ENCODE measurements at places on chromosomes 4 and X. TPM values are rescaled to one million over a fixed set of nuclear protein-coding genes. Genes with fewer than 3 reads are reported as not detected.

- no peaks in the 10 kb centered on the region for H3K4me1 ChIP-seq
- no peak overlapping the region for H3K27ac ChIP-seq
- H3K4me3 ChIP-seq = no peak overlapping the region
- H3K27me3 ChIP-seq = no peaks in the 10 kb centered on the region
- no peaks in the 10 kb centered on the region for H3K36me3 ChIP-seq
- DNase-seq = no peak
Measured at GRCh38 chrX:1493877-1494510, 41.3 kb upstream of the ASMTL start.

The CPLX1 gene
- total RNA-seq = 4.6 TPM

DNA sequence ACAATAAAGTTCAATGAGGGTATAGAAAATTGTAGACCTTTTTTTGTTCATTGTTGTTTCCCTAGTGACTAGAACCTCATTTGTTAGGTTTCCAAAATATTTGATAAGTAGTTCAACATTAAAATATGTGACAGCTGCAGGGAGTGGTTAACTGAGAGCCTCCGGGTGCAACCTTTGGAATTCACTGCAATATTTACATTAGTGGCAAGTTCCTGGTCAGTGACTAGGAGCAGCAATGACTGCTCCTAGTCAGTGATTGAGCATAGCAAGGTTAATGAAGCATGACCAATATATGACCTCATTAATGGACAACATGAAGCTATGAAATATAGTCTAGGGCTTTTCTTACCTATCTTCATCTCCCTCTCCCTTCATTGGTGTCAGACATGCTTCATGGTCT lies 65.8 kb upstream of the FAM47A start:
- no peak overlapping the region for H3K4me3 ChIP-seq
- no peak overlapping the region for H3K27ac ChIP-seq
- no peaks in the 10 kb centered on the region for H3K36me3 ChIP-seq
- H3K4me1 ChIP-seq = no peaks in the 10 kb centered on the region

The SPARCL1 gene
- total RNA-seq = 6.6 TPM

The EDA2R gene
- 14.6 TPM for total RNA-seq

DNA sequence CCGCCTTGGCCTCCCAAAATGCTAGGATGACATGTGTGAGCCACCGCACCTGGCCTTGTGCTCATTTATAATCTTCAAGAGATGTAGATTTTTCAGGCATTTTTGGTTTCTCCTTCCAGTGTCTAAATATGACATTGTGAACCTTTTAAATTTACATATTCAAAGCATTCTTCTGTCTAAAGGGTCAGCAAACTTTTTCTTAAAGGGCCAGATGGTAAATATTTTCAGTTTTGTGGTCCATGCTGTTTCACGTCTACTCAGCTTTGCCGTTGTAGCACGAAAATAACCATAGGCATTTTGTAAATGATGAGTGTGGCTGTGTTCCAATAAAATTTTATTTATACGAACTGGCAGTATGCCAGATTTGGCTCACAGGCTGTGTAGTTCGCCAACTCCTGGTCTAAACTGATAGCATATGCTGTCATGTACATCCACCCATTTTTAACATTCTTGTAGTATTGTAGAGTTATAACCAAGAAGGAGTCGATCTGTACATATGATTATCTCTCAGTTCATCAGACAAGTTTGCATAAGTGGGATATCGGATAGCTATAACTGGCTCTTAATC lies 12.7 kb upstream of the GCNA start:
- peaks cover 39% of the 10 kb centered on the region for H3K36me3 ChIP-seq
- no peak overlapping the region for H3K27ac ChIP-seq
- no peaks in the 10 kb centered on the region for H3K27me3 ChIP-seq
- no peak for DNase-seq
- H3K4me1 ChIP-seq = no peaks in the 10 kb centered on the region

DNA sequence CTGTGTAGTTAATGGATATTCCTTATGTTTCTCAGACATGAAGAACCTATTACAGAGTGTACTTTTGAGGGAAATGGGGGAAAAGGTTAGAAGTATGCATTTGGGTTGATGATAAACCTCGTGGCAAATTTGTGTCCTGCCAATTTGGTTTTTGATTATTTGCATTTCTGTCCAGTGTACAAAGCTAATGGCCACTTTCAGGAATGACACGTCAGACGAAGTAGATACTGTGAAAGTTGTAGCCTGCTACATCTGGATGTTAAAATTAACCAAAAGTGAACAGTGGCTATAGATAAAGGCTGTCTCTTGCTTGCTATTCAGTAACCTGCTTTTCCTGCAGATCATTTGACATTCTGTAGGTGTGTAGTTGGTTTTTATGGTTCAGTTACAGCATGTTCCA lies 1.0 kb downstream of the PRDX4 start:
- H3K4me1 ChIP-seq = peaks cover 28% of the 10 kb centered on the region
- DNase-seq = no peak
- peak overlapping the region; percentile 87 for H3K27ac ChIP-seq

- peak overlapping the region; percentile 16 for H3K4me3 ChIP-seq
- H3K27ac ChIP-seq = no peak overlapping the region
- no peaks in the 10 kb centered on the region for H3K36me3 ChIP-seq
- H3K27me3 ChIP-seq = peaks cover 4% of the 10 kb centered on the region
Measured at GRCh38 chr4:38856046-38856445, 571 bp downstream of the TLR6 start.

DNA sequence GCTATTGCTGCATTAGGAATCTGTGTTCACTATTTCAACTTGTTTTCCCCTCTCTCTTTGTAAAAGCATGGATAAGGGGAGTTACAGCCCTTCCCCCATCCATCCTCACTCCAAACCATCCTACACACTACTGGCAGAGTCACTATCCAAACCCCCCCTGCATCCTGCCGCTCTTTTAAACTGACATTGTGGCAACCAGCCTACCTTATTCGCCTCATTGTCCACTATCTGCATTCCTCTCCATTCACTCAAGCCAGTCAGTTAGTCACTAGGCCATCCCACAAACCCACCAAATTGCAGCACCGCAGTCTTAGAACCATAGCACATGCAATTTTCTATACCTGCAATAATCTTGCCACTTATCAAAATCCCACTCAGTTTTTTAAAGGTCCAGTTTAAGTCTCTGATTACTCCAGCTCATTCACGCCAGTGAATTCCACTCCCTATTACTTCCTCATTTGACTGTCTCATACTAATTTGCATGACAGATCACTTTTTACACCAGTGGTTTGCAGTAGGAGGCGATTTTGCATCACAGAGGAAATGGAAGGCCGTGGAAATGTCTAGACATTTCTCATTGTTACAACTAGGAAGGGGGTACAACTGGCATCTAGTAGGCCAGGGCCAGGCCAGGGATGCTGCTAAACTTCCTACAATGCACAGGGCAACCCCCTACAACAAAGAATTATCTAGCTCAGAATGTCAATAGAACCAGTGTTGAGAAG lies 181.8 kb downstream of the HS6ST2 start:
- no peaks in the 10 kb centered on the region for H3K36me3 ChIP-seq
- H3K27me3 ChIP-seq = no peaks in the 10 kb centered on the region
- no peak overlapping the region for H3K4me3 ChIP-seq

The APBB2 gene
- total RNA-seq = 63.5 TPM

The PAQR3 gene
- 19.8 TPM for total RNA-seq

DNA sequence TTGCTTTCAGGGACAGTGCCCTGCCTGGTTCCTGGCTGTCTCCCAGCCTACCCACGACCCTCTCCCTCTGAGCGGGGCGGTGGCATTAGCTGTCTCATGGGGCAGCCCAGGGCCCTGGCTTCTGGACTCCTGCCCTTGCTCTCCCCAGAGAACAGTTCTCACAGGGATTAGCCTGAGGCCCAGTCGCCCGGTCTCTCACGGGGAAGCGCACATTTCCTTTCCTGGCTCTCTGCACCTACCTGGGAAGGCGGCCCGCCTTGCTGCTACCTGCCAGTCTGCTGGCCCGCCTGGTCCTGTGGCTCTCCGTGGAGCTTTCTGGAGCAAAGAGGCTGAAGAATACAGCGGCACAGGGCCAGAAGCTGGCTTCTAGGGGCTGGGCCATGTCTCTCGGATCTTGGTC lies 128.4 kb downstream of the FHDC1 start:
- no peak for DNase-seq
- no peaks in the 10 kb centered on the region for H3K27me3 ChIP-seq
- H3K4me3 ChIP-seq = no peak overlapping the region

DNA sequence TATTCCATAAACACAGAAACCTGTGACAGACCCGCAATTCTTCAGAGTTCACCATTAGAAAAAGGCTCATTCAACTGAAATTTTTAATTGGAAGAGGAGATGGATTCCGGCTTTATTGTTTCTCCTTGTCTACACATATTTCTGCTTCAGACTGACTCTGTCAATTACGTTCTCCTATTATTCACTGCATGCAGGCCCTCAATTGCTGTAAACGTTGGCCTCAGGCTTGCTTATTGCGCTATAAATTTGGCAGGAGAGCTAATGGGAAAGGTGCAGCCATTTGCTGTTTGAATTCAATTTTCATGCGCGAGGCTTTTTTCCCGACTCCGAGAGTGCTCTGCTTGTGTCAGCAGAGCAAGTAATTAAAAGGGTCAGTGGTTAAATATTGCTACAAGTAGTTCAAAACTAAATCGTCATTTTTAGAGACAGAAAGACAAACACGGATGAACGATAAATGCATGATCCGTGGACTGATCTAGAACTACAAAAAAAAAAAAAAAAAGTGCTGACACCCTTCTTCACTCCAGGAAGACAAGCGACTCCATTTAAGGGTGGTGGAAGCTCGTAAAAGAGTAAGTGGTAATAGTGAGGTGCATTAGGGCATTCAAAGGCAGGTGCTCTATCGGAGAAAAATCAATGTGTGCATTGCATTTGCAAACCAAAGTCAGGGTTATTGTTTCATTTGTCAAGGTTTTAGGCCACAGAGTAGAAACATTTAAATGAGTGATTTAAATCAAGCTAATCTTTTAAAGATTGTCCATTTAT lies 841.6 kb upstream of the FRG1 start:
- DNase-seq = no peak
- H3K4me3 ChIP-seq = no peak overlapping the region
- no peaks in the 10 kb centered on the region for H3K4me1 ChIP-seq
- H3K27ac ChIP-seq = no peak overlapping the region
- H3K27me3 ChIP-seq = no peaks in the 10 kb centered on the region
- H3K36me3 ChIP-seq = no peaks in the 10 kb centered on the region

The ASB12 gene
- 0.18 TPM for total RNA-seq

DNA sequence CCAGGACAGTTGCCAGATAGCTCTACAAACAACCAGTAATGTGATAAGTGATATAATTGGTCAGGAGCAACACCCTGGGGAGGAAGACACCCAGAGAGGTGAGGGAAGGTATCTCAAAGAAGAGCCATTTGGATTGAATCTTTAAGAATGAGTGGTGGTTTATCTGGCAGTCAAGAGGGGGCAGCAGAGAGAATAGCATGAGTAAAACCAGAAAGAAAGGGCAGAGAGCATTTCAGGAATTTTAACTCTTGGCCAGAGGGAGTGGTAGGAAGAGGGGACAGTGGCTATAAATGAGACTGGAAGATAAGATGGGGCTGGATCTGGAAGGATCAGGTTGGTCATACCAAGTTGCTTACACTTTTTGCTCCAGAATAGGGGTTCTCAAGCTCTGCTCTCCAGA lies 5.9 kb upstream of the SEPTIN6 start:
- H3K4me1 ChIP-seq = peaks cover 10% of the 10 kb centered on the region
- no peaks in the 10 kb centered on the region for H3K36me3 ChIP-seq
- no peak overlapping the region for H3K27ac ChIP-seq
- H3K27me3 ChIP-seq = no peaks in the 10 kb centered on the region
- no peak for DNase-seq
- H3K4me3 ChIP-seq = no peak overlapping the region

- H3K27ac ChIP-seq = no peak overlapping the region
- no peak for DNase-seq
- H3K4me1 ChIP-seq = peaks cover 6% of the 10 kb centered on the region
- no peak overlapping the region for H3K4me3 ChIP-seq
Measured at GRCh38 chr4:74545448-74545847, 100.5 kb downstream of the AREG start.

- peaks cover 13% of the 10 kb centered on the region for H3K4me1 ChIP-seq
- H3K36me3 ChIP-seq = no peaks in the 10 kb centered on the region
- H3K27me3 ChIP-seq = no peaks in the 10 kb centered on the region
- no peak overlapping the region for H3K4me3 ChIP-seq
Measured at GRCh38 chrX:40526412-40526811, 54.4 kb upstream of the ATP6AP2 start.

The RAB39B gene
- 1.7 TPM for total RNA-seq

DNA sequence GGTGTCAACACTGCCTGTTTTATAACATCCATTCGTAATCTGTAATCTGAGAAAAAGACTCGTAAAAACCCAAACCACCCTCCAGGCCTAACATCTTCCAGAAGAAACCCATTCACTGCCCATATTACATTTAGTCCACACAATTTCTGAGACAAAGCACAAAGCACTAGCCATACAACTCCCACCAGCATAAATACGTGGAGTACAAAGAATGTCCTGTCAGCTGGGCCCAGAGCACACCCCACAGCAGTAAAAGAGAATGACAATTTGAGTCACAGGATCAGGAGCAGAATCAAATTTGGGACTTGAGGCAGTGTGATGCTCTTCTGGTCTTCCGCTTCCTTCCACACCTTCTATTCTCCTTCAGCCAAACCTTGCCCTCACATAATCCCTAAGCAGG lies 6.8 kb downstream of the MECP2 start:
- no peak for DNase-seq
- H3K4me1 ChIP-seq = peaks cover 38% of the 10 kb centered on the region
- H3K36me3 ChIP-seq = peaks cover 9% of the 10 kb centered on the region
- H3K4me3 ChIP-seq = no peak overlapping the region
- peak overlapping the region; percentile 48 for H3K27ac ChIP-seq

DNA sequence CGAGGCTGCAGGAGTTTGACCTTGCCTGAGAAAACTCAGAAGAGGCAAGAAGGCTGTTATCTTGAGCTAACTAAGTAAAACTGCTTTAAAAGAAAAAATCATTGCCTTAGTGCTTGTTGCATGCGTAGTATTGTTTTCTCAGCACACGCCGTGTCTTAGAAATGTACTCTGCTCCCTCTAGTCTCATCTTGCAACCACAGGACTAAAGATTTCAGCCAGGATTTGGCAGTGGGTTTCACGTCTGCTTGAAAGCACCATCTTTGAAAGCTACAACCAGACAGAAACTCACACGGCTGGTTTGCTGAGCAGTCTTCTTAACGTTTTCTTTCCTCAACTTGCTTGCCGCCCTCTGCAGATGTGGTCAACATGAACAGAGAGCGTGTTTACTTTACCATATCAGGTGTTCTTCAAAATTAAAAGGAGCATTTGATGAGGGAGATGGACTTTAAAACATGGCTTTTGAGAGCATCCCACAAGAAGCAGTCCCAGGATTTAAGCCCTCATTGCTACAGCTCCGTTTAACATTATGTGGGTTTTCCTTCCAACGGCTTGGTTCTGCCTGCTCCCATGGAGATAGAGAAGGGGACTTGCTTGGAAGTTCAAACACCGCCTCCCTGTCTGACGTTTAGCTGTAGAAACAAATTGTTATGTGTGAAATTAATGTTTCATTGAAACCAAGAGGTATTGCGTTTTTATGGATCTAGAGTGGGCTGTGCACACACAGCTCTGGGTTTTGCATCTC lies 3.4 kb downstream of the SORCS2 start:
- no peak overlapping the region for H3K27ac ChIP-seq
- DNase-seq = no peak
- peaks cover 46% of the 10 kb centered on the region for H3K27me3 ChIP-seq
- no peaks in the 10 kb centered on the region for H3K36me3 ChIP-seq
- H3K4me3 ChIP-seq = no peak overlapping the region

The PNMA6F gene
- total RNA-seq = not detected

Measured in mesothelial cell of epicardium (in vitro differentiated cells).